ENCODE measurements at places on chromosomes 11 and 22.

DNA sequence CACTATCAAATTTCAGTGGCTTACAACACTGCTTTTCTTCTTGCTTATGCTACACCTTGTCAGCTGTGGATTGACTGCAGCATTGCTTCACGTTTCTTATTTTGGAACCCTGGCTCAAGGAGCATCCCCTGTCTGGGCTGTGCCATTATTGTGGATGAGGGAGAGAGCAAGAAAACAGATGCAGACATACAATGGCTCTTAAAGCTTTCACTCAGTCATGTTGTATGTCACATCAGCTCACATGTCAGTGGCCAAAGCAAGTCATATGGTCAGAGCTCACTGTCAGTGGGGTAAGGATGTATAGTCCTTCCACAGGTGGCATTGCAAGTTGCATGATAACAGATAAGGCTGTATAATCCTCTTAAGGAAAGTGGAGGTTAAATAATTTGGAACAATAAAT is 10.0 kb downstream of the ARHGEF12 start:
- no peak for DNase-seq

DNA sequence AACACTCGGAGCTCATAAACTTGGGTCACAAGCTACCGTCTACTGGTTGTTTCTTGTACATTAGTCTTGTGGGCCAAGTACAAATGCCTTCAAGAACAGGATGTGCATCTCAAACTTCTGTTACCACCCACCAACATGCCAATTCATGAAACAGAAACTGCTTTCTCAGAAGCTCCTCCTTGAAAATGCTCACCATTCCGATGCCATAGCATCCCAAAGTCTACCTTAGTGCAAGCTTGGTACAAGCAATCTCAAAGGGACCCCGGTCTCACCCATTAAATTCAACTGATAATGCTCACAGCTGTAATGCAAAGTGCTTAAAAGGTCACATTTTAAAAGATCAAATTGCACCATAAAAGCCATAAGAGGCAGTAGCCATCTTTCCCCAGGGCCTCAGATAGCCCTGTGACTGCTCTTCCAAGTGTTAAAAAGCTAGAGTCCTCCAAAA is 31.8 kb upstream of the CCDC34 start:
- DNase-seq: no peak

DNA sequence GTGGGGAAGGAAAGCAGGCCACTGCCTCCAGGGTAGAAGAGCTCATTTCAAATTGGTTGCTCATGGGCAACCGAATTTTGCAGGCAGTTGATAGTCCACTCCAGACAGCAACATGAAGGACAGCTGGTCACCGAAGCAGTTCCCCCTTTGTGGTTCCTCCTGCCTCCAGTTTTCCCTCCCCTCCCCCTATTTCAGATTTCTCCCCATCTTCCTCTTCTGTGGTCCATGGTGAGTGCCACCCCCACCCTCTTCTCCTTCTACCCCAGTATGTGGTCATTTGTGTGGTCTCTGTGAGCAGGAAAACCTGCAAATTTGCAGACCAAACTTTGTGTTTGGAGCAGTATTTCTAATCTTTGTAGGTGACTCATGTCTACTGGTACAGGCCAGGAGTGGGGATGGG is 38.2 kb upstream of the PAK1 start:
- no peak for DNase-seq

DNA sequence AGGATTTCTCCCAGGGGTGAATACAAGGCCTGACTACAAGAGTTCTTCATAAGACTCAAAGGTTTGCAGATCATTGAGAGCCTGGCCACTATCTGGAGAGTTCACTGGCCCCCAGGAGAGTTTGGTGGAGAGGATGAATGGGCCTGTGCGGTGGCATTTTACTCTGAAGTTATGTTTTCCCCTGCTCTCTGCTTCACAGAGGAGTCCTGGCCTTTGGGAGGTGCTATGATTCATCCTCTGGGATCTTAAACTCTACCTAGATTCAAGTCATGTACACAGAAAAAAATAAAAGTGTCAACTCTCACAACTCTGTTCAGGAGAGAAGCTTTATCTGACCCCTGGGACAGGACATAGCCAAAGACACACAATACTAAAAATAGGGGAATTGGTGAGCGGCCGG is 159.1 kb upstream of the CARD18 start:
- no peak for DNase-seq

DNA sequence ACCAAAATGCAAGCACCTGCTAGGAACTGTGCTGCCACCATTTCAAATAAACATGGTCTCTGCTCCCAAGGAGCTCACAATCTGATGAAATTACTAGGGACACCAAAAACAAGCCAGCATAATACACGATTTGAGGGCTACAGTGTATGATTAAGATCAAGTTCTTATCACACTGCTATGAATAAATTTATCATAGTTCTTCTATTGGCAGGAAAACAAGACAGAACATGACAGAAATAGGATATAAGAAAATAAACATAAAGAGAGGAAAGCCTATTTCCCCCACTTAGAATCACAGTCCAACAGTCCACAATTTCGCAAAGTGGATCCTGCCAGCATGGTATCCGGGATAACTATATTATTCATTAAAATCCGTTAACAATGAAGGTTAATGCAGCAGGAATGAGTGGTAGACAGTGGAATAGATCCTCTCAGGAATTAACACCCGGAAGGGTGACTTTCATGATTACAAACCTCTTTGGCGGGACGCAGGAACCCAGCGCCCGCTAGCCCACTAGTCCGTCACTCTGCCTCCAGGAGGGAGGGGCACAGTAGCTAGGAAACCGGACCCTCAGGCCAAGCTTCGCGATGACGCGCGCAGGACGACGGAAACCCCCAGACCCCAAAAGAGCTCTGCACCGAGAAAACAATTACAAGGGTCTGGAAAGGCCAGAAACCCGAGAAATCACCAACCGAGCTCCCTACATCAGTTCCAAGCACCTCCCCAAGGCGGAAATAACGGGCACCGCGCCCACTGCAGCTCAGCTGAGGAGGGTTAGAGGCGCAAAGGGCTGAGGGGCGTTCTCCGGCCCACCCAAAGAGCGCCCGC is 607 bp downstream of the CCDC82 start:
- no peak for DNase-seq

DNA sequence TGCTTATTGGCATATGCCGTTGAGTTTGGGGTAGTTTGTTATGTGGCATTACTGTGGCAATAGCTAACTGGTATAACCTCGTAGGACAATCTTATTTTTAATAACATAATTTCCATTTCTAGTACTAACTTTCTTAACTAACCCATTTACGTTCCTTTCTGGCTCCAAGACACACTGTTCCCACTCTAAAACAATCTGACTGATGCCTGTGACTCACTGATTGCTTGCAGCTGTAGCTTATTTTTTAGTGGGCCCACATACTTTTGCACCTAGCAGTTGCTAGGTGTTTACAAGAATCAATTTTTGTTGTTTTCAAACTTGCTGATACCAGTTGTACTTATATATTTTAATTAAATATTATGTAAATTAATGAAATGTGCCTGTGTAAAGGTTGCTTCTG is 52.2 kb downstream of the FAT3 start:
- no peak for DNase-seq

GRCh38 chr11:67500484-67500821 is 4.7 kb downstream of the PITPNM1 start:
- no peak for DNase-seq

DNA sequence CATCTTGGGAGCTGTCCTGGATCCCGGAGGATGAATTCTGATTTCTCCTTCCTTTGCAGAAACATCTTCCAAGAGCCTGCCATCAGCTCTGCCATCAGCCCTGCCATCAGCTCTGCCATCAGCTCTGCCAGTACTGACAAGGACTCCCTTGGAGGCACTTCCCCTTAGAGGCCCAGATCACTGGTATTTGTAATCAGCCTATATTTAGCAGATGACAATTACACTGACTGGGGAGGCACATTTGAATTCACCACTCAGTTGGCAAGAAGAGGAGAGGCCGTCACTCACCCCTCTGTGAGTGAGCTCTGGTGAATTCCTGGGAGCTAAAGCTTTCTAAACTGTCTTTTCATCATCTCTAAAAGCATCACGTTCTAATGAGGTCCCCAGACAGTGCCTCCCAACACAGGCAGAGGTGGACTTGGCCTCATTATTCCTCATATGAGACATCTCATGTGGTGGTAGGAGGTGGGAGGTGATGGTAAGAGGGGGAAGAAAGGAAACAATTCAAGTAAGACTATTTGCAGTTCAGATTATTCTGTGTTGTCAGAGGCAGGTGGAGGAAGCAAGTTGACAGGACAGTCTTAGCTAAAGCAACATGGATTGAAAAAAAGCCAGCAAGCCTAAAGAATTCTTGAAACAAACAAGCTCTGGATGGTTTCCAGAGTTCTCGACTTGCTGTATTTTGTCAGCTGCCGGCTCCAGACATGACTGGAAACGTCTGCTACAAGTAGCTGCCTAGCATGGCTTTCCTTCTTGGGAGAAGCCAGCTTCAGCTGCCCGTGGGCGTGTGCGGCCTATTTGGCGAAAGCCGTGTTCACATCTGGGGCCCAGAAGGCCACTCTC is 771.7 kb downstream of the TBC1D22A start:
- no peak for DNase-seq

DNA sequence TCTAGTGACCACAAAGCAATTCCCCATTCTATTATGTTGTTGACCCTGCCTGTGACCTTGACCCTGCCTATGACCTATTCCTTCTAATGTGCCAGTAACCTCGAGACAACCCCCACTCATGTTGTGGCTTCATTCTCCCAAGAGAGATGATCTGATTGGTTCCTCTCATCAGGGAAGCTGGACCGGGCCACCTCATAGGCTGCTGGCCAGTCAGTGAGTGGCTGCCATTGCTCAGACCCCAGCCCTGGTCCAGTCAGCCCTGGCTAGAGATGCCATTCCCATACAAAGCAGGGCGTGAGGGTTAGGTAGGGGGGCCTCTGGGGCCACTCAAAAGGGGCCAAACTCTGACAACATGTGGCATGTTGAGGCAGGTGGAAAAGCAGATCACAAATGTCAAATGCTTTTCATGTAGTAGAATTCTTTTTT is 11.9 kb downstream of the SLC29A2 start:
- DNase-seq: no peak

- no peak for DNase-seq
These were observed 587 bp upstream of the ALDH3B1 start for GRCh38 chr11:68009391-68010089.

- DNase-seq: no peak
These were observed 15.3 kb downstream of the OR51M1 start for GRCh38 chr11:5398936-5399335.

- DNase-seq: no peak
These were observed 184.2 kb downstream of the FAM76B start for GRCh38 chr11:95605271-95605940.

GRCh38 chr11:28529540-28530410 is 421.6 kb downstream of the METTL15 start:
- no peak for DNase-seq

DNA sequence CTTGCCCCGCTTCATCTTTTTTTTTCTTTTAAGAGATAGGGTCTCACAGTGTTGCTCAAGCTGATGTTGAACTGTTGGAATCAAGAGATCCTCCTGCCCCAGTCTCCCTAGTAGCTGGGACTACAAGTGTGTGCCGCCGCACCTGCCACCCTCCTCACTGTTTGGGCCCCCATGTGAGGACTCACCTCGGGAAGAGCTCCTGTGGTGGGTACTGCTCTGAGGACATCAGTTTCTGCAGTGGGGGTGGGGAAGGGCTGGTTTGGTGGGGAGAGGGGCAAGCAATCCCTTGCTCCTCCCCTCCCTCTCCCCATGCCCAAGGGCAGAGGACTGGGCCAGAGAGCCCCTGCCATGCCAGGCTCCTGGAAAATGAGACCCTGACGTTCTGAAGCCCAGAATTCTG is 1.5 kb upstream of the SLC16A8 start:
- DNase-seq: no peak

DNA sequence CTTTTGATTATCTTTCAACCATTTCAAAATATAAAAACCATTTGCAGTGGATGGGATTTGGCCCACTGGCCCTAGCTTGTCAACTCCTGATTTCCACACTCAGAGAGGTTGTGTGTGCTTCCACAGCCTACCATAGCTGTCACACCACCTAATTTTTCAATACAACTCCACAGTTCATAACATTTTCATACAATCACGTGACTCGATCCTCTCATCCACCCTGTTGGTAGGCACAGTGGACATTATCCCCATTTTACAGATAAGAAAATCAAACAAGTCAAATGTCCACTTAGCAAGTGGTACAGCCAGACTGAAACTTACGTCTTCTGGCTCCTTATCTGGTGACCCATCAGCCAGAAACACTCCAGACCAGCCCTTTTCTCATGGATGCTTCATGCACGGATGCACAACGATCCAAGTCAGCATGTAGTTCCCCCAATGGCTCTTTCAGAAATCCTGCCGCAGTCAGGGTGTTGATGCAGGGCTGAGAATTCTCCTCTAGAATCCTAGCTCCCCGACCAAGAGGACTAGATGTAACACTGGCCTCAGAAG is 88.0 kb downstream of the ABTB2 start:
- no peak for DNase-seq

GRCh38 chr11:114616516-114616915 is 20.9 kb upstream of the NXPE4 start:
- DNase-seq: no peak
